Fibroblast of skin of right quadriceps (primary cell): ENCODE measurements at places on chromosomes 16 and 17.

DNA sequence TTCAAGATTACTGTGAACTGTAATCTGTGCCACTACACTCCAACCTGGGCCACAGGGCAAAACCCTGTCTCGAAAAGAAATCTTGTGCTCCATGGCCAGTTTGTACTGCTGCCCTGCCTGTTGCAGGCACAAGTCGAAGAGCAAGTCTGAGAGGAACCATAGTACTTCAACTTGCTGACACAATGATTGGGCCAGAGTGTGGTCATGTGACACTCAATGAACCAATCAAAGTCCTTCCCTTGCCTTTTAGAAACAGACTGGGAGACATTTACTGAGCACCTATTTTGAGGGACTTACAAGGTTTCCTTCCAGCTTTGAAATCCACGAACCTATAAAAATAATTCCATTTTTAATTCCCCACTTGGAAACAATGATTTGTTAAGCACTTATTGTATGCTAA is 39.8 kb upstream of the TMC5 start:
- DNase-seq, result no peak

DNA sequence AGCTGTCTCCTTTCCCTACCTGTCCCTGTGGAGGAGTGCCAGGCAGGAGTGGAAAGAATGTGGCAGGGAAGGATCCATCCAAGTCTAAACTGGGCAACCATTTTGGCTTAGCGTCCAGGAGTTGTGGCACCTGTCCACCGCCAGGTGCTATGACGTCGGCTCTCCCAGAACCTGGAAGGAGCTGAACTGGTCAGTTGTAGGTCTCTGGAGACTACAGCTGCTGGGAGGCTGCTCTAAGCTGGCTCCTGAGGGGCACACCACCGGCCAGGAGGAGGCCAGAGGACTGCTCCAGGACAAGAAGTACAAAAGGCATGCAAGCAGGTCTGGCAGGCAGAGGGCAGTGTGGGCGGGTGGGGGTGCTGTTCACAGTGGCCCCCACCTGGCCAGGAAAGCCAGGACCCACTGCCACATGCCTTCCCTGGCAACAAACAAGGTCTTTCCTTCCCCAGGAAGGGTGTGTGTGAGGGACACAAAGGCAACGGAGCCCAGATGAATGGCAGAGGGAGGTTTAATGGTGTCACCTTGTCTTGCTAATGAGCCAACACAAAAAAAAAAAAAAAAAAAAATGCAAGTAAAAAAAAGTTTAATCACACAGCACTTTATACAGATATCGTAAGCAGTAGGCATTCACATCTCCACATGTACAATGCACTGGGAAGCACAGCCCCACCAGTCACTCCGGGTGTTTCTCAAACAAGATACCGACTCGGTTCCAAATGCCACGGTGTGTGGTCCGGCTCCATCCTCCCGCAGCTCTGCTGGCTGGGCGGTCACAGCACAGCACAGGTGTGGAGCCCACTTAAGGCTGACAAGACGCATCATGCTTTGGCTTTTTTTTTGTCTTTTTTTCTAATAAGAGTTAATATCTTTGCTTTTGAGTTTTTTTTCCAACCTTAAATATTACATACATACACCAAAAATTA is 4.8 kb downstream of the SPHK1 start:
- no peak for DNase-seq

GRCh38 chr17:16106161-16106891 is 106.7 kb downstream of the TTC19 start:
- no peak for DNase-seq

DNA sequence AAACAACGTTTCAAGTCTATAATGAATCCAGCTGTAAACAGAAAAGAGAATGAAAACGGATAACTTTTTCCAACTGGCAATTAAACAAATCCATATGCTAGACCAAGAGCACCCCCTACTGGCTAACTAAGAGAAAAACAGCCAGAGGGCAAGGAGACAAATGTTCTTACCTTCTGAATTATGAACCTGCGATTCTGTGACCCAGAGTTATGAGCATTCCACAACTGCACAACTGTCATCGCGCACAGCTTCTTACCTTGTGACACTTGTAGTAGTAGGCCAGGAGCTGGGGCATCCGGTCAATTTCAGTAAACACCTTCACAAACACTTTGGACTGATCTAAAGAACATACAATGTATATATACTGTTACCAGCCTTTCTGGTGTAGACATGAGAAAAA is 18.6 kb downstream of the COG7 start:
- peak; percentile 63 for DNase-seq

- no peak for DNase-seq
Measured at GRCh38 chr16:12362482-12363458, 386.2 kb downstream of the SNX29 start.

- DNase-seq, result no peak
Measured at GRCh38 chr17:43118679-43119615, 6.2 kb downstream of the BRCA1 start.

DNA sequence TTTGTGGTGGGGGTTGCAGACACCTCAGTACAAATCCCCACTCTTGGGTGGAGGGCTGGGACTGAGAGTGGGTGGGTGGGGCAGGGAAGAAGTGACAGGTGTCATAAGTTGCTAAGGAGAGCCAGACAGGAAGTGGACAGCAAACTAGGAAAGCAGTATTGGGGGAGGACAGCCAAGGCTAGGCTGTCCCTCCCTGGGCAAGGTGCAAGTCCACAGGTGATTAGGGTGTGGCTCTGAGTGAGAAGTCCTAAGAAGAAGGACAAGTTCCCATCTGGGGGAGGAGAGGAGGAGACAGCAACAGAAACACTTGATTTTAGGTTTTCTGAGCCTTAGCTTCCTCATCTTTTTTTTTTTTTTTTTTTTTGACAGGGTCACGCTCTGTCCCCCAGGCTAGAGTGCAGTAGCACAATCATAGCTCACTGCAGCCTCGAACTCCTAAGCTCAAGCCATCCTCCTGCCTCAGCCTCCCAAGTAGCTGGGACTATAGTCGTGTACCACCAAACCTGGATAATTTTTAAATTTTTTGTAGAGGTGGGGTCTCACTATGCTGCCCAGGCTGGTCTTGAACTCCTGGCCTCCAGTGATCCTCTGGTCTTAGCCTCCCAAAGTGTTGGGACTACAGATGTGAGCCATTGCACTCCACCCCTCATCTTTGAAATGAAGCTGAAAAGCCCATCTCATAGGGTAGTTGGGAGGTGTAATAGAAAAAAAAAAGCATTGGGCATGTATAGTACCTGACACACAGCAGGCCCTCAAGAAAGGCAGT is 2.5 kb downstream of the MAPK3 start:
- DNase-seq, result no peak

DNA sequence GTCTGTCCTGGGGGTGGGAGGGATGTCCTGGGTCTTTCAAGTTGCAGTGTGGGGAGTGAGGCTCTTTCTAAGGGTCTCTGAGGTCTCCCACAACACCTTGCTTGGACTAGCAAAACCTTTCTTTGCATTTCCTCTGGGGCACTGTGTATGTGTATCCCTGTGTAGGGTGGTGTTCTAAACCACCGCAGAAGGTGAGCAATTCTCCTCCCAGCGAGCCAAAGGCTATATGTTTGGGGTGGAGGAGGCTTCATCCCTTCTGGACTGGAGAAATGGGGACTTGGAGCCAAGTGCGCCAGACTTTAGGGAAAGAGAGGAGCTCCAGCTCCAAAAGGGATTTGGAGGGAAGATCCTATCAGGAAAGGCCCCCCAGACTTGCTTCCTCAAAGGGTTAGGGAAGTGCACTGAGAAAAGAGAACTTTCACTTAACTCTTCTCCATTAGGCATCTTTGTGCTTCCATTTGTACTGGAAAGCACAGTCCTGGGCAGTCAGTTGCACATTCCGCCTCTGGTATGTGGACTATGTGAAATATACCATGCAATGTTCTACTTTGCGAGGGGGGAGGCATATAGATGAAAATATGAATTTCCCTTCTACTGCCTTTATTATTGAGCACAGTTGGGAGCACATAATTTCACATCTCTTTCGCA is 18.9 kb upstream of the HOXB9 start:
- DNase-seq, result no peak

DNA sequence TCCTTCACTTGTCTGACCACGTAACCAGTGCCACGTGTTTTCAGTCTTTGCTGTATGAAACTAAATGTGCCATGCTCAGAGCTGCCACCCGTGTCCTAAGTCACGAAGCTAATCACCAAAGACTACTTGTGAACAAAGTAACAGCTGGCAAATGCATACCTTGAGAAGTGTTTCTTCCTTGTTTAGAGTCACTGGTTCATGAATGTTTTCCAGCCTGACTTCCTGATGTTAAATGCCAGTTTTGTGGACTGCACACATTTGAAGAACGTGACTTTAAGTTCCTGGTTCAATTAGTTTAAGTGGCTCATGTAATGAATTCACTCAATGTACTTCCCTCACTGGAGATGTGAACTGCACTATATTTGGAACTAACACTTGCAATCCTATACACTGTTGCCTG is 19.9 kb upstream of the KPNB1 start:
- no peak for DNase-seq

GRCh38 chr17:49214676-49215360 is 4.3 kb downstream of the ABI3 start:
- no peak for DNase-seq

DNA sequence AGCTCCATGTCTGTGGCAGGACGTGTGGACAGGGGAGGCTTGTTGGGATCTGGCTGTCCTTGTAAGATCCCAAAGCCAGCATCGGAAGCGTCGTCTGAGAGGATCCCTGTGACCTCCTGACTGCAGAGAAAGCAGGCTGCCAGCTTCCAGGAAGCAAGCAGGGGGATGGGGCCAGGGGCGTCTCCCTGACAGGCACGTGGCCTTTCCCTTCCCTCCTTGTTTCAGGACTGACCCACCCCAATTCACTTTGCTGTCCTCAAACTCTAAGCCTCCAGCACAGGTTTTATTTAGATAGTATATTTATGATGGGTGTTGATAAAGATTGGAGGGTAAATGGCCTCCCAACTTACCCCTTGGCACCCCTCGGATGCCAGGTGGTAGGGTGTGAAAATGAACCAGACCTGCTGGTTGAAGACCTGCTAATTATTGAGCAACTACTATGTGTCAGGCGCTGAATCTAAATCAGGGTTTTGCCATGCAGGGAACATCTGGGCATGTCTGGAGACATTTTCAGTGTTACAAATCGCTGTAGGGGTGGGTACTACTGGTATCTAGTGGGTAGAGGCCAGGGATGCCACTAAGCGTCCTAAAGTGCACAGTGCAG is 24.5 kb downstream of the SOCS1 start:
- no peak for DNase-seq
